Central memory CD4-positive, alpha-beta T cell (primary cell): ENCODE measurements at places on chromosomes 7 and 10.

GRCh38 chr10:132899054-132899750 is 43.2 kb downstream of the CFAP46 start:
- DNase-seq, result no peak

DNA sequence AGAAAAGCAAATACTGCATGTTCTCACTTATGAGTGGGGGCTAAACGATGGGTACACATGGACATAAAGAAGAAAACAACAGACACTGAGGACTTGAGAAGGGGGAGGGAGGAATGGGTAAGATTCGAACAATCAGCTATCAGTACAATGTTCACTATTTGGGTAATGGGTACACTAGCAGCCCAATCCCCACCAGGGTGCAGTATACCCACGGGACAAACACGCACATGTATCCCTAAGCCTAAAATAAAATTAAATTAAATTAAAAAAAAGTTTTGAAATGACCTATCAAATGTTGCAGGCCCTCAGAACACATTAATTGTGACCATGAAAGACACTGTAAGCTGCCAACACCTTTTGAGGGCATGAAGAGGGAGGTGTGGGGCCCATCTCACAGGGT is 316.0 kb downstream of the WDR37 start:
- no peak for DNase-seq

GRCh38 chr7:3312583-3312982 is 11.5 kb downstream of the SDK1 start:
- no peak for DNase-seq

- no peak for DNase-seq
Observed at GRCh38 chr10:50439187-50439586, 184.6 kb downstream of the SGMS1 start.

- DNase-seq, result no peak
Observed at GRCh38 chr10:114932225-114932624, 5.8 kb upstream of the TRUB1 start.

- no peak for DNase-seq
Observed at GRCh38 chr10:13873196-13873595, 286.4 kb downstream of the PRPF18 start.

DNA sequence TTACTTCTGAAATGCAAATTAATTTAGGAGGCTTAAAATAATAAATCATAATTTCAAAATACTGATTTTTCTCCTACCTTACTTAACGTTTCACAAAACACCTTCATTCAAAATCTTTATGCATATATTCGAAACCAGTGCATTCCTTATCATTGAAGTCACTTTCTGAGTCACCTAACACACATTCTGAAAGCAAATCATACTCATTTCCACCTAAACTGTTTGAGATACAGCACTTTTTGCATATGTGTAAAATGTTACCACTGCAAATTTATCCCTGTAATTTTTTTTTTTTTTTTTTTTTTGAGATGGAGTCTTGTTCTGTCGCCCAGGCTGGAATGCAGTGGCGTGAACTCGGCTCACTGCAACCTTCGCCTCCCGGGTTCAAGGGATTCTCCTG is 15.7 kb downstream of the PPP3CB start:
- DNase-seq, result no peak

GRCh38 chr7:18680576-18680975 is 185.0 kb downstream of the HDAC9 start:
- no peak for DNase-seq

- DNase-seq, result no peak
Observed at GRCh38 chr7:18361756-18362155, 133.8 kb upstream of the HDAC9 start.

DNA sequence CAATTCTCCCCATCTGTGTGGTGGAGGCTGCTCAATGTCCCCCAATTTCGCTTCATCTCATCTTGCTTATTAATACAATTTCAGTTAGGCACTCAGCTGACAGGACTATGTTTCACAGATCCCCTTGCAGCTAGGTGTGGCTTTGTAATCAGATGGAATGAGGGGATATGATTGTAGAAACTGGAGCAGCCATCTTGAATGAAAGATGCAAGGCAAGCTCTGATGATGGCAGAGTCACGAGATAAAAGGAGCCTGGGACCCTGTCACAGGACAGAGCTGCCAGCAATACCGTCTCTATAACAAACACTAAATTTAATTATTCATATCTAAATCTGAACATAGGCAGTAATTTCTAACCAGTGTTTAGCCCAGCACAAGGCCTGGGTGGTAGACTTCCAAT is 991 bp upstream of the DLD start:
- DNase-seq, result no peak

GRCh38 chr7:90846192-90846591 is 250.1 kb downstream of the CDK14 start:
- no peak for DNase-seq

GRCh38 chr7:140841166-140841715 is 83.5 kb downstream of the BRAF start:
- no peak for DNase-seq

DNA sequence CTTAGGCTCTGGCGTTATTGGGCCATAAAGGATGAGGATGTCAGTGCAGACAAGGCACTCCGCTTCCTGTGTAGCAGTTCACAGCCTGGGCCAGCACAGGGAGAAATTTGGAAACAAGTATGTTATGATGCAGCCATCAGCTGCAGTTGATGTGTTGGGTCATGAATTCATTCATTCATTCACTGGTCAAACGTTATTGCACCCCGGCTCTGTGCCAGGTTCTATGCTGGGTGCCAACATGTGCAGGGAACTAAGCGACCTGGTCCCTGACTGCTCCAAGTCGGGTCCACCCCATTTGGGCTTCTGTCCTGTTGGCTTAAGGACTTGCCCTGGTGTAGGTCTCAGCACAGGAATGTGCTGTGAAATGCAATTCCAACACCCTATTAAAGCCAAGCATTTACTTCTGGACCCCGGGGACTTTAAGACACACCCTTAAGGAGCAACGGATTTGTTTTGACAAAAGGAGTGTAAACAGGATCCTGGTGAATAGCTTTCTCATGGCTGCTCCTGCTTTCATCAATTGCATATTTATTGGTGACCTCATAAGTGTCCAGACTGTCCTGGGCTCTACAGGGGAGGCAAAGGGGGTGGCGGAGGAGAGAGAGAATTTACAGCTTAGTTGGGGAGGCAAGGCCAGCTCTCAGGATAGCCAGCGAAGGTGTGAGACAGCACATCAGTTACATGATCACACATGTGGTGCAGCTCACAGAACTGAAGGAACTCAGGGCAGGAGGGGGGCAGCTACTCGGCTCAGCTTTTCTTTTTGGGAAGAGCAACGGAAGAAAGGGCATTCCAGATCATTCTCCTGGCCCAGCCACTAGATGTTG is 158.6 kb downstream of the GRK5 start:
- no peak for DNase-seq

DNA sequence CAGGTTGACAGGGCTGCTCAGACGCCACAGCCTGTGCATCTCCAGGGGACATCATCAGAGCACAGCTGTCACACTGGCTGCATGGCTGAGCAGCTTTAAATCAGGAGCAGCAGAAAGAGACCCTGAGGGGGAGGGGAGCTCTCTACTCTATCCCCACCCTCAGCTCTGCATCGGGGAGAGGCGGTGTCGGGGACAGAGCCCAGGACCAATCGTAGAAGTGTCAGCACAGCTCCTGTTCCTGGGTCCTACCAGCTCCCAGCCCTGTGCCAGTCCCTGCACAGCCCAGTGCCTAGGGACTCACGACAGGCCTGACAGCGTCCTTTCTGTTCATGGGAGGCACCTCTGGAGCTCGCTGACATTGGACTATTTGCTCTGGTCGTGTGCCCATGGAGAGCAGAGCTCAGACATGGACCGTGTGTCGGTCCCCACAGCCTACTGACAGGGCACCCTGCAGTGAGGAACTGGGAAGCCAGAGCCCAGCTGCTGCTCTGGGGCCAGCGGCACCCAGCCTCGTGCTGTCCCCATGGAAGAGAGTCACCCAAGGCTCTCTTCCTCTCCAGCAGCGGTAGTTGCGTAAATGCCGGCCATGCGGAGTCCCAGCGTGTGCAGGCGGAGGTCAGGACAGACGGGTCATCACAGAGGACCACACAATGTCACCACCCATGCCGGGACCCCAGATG is 20.4 kb upstream of the ANTXRL start:
- no peak for DNase-seq
